ENCODE measurements at places on chromosomes 1 and 21.

DNA sequence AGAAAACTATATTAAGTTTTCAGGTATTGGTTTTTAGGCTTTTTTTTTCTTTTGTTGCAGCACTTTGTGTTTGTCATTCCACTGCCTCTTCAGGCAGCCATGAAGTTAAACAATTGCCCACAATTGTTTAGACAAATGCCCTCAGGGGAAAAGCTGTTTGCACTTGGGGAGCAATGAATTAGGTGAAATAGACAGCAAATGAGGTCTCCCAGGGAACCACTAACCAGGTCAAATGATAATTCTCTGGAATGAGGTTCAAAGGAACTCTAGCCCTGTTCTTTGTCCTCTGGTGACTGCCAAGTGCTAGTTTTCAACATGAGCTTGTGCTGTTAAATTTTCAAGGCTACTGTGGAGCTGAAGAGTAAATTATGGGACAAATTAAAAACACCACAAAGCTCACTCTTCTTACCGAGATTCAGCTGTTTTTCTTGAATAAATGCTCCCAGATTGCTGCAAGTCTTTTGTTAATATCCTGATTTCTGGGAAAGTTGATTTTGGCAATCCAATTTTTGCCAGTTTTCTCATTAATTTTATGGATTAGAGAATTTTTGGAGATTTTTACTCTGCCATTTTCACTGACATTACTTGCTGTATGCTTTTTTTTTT, 15.1 kb upstream of the MAB21L3 start:
- no peak for DNase-seq

- DNase-seq, result peak; percentile 88
Measured at GRCh38 chr1:16248603-16249516, 11.9 kb upstream of the CPLANE2 start.

DNA sequence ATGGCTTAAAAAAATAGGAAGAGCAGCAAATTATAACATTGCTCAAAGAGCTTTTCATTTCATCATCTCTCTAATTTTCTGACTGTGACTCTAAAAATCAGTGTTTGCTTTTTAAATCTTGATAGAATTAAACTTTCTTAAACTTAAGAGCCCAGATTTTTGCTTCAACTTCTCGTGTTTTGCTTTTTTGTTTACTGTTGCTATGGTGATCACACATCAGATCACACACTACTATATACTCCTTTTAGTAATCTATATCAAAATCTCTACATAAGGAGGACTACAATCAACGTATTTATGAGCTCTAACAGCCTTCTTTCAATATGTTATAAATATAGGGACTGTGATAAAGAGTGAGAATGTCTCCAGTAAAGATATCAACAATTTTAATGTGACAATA, 537.3 kb downstream of the KCNT2 start:
- DNase-seq, result no peak

DNA sequence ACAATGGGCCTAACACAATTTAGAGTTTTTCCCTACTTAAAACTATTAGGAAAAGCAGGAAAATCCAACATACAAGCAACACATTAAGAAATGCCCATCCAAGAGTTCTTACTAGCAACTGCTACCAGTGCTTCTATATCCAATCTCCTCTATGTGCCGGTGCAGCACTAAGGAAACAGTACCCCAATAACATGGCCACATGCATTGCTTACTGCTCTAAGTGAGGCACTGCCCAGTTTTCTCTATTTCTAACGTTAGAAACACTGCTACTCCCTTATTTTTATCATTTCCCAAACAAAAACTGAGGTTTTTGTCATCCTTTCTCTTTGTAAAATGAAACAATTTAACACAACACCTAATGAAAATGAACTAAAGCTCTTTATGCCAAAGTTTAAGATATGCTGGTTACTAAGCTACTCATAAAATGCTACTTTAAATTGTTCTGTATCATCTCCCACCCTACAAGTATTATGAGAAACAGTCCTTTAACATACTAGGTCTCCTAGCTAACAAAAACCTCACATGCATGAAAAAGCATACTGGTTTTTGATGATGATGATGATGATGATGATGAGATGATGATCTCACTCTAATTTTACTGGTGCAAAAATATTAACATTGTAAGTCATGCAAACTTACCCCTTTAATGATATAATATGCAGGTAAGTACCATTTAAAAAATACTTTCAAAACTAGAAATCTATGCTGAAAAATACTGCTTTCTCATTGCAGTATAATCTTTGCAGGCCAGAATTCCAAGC, 90.7 kb upstream of the TTC39A start:
- DNase-seq, result no peak

GRCh38 chr1:170803711-170804110, 131.6 kb upstream of the MROH9 start:
- no peak for DNase-seq

DNA sequence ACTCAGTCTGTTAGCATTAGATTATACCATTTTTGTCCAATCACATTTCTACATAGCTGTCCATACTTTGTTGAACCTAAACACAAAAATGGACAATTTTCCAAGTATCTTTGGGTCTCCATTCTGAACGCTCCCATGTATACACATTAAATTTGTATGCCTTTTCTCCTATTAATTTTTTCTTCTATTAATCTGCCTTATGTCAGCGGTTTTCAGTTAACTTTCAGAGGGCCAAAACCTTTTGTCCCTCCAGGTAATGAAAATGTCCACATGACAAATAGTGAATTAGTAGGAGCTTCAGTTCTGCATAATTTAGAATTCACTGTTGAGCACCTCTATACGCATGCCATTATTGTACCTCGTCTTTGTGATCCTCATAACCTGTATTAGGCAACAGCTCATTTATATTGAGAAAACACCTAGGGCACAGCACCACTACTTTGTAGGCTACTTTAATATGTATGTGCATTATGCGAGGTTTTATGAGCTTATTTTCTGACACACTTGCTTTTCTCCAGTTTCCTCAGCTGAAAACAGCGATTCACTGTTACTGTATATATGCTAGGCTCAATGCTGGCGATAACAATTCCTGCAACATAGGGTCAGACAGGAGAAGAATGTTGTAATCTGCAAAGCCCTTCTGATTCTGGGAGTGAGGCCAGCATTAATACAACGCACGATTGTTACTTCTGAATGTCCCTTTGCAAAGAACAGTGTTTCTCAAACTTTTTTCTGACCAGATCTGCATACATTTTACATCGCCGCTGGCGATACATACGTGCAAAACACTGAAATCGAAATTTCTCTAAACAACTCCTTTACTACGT, 1.1 kb upstream of the ABCD3 start:
- DNase-seq, result no peak

GRCh38 chr1:83000286-83000685, 998.6 kb downstream of the TTLL7 start:
- no peak for DNase-seq
